ENCODE measurements at places on chromosomes 3 and 15.

DNA sequence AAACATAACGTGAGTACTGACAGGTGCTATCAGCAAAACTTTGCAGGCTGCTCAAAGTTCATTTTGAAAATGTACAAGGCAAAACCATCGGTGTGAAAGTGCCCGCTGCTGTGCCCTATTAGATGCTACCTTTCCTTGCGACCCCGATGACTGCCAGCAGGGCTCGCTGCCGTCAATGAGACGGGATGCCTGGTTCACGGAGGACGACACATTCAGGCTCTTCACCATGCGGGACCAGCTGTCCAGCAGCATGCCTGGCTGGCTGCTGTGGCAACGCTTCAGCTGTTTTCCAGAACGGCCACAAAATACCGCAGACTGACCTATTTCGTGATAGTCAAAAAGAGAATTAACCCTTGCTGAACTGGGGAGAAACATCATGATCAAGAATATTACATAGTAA lies 92.7 kb upstream of the OCA2 start:
- DNase-seq: no peak

DNA sequence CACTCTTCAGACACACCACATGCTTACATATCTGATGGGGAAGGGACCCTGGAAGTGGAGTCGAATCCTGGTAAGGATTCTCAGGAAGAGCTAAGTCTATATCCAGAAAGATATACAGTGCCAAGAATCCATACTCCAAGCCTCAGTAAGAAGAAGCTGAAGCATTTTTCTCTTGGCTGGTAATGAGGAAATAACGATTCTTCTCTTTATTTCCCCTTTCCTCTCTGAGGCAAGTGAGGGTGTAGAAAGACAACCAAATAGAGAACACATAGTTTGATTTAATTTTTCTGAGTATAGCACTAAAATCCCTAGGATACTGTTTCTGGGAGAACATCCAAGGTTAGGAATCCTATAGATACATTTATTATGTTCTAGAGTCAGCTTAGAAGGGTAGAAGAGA lies 857.3 kb downstream of the TUSC7 start:
- DNase-seq: no peak

- DNase-seq: no peak
Measured at GRCh38 chr3:140265302-140265701, 330.3 kb downstream of the CLSTN2 start.

DNA sequence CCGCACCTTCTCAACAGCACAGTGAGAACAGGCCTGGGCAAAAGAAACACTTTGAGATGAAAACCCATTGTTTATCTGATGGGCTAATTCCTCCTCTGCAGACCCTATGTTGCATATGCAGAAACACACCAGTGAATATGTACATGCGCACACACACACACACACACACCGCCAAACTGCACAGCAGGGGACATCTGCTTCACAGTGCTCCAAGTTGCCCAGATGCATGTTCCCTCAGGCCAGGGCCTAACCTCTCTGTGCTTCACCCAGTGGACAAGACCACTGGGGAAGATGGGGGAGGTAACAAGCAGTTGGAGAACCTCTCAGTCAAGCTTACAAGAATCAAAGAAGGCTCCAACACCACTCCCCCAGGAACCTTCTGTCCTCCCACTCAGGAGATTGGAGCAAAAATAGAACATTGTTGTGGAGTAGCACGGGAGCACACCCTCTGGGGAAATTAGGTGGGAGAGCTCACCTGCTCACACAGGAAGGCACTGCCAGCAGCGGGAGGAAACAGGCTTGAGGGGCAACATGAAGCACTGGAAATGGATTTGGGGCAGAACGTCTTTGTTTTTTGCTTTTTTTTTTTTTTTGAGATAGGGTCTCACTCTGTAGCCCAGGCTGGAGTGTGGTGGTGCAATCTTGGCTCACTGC lies 13.0 kb downstream of the HCN4 start:
- DNase-seq: no peak

GRCh38 chr3:73549051-73549600 lies 75.6 kb downstream of the PDZRN3 start:
- no peak for DNase-seq

GRCh38 chr3:12574661-12575060 lies 17.8 kb downstream of the MKRN2 start:
- no peak for DNase-seq

DNA sequence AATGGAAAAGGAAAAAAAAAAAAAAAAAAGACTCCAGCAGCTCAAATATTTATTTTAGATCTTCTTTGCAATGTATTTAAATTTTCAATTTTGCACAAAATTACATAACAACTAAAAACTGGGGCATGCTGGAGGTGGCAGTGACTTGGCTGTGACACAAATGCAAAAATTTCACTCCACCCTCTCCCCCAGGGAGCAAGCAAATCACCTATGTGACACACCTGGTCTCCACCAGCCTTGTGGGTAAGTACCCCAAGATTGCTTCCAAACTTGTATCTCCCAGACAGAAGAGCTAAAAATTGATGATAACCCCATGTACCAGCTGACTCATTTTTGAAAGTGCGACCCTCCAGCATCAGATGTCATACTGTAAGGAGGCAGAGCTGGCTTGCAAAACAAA lies 32.0 kb downstream of the UBE3A start:
- DNase-seq: no peak

DNA sequence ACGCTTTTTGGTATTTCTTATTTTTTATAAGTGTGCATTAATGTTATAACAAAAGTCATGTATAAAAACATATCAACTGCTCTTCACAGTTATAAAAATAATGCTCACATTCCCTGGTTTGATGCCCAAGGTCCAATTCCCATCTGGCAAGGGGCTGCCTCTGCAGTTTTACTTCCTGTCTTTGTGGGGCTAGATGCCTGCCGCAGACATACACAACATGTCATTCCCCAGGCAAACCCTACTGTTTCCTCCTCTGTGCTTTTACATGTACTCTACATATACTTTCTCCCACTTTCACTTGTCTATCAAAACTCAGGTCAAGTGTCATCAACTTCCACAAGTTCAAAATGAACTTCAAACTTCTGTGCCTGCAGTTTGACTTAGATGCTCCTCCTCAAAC lies 60.5 kb upstream of the ETV5 start:
- no peak for DNase-seq

GRCh38 chr3:37862903-37863815 lies 1.5 kb downstream of the CTDSPL start:
- DNase-seq: no peak

- DNase-seq: no peak
Measured at GRCh38 chr3:175977968-175978752, 1119.0 kb downstream of the NAALADL2 start.
